ENCODE measurements at places on chromosomes 6 and 20. TPM values are rescaled to one million over a fixed set of nuclear protein-coding genes. Genes with fewer than 3 reads are reported as not detected.

GRCh38 chr6:162539321-162539720, 188.2 kb downstream of the PRKN start:
- no peak for DNase-seq

GRCh38 chr20:54212226-54212625, 4.3 kb downstream of the PFDN4 start:
- DNase-seq: no peak

DNA sequence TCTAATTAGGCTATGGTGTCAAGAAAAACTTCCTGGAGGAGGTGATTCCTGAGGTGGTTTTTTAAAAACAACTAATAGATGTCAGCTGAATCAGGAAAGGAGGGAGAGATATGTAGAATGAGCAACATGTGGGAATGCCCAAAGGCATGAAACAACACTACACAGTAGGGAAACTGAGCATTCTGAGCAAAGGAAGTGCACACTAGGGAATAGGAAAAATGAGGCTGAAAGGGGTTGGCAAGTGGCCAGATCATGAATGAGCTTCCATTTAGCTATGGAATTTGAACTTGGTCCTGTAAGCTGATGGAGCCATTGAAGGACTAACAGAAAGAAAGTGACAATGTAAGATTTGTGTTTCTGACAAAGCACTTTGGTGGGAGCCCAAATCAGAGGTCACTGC, 16.9 kb upstream of the SLC35F1 start:
- no peak for DNase-seq

Gene BFSP1
- total RNA-seq: 2.0 TPM
